ENCODE measurements at places on chromosomes 1 and 21.

DNA sequence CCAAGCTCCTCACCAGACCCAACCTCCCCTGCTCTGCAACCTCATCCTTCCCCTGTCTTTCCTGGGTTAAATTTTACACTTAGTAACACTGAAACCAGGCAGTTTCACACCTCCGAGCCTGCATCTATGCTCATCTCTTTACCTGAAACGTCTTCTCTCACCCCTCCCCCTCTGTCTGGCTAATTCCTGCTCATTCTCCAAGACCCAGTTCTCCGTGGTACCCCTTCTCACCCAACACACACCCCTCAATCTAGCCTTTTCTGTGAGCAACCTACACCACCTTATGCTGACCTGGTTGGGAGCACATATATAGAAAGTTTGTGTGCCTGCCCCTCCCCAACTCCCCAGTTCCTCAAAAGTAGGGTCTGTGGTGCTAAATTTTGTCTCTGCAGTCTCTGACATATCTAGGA lies 3.7 kb upstream of the KIAA1614 start:
- DNase-seq = no peak

DNA sequence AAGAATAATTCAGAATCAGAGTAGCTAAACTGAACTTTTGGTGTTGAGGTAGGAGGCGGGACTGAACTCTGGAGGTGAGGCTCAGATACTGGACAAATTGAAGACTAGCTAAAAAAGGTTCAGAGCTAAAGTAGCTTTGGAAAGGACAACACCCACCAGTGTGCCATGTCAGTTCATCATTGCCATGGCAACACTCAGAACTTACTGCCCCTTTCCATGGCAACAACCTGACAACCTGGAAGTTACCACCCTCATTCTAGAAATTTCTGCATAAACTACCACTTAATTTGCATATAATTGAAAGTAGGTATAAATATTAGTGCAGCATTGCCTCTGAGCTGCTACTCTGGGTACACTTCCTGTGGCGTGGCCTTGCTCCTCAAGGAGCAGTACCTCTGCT lies 30.3 kb upstream of the POGK start:
- no peak for DNase-seq

- DNase-seq = no peak
Measured at GRCh38 chr1:207282058-207282457, 39.4 kb upstream of the CD55 start.

- no peak for DNase-seq
Measured at GRCh38 chr1:222053790-222054294, 312.0 kb upstream of the DUSP10 start.

DNA sequence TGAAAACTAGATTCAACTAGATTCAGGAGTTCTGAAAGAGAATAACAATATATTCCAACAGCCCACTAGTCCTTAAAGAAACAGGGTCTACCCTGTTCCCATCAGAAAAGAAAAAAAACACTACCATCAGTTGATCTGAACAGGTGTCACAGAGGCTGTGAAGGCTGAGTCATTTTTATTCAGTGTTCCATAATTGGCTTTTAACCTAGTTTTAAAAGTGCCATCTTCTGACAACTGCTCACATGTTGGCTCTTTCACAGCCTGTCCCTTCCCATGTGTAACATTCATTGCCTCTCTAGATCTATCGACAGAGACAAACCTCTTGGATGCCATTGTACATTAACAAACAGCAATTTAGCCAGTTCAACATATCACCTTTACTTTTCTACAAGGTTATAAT lies 243.7 kb downstream of the TBX15 start:
- no peak for DNase-seq

GRCh38 chr1:109897259-109897955 lies 13.2 kb upstream of the CSF1 start:
- no peak for DNase-seq

DNA sequence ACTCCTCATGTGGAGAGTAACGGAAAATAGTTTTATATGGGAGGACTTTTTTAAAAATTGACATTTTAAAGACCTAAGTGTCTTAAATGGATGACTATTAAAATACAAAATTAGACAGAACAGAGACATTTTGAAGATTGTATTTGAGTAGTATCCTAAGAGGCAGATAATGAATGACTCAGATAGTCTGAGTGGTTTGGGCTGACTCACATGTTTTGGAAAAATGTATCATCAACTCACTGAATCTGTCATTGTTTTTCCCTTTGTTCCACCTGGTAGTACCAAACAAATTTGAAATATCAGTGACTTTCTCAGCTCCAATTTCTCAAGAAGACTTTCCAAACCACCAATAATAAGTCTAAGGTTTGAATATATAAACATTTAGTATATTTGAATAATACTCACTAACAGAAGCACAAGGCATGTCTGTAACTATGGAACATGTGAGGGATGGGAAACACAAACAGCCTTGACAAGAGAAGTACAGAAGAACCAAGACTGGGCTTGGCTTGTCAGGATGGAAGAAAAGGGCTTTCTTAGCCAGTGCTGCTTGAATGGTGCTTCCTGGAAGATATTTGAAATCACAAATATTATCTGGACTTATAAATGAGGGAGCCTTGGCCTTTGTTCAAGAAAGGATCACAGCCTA lies 90.6 kb downstream of the SGIP1 start:
- DNase-seq = no peak

DNA sequence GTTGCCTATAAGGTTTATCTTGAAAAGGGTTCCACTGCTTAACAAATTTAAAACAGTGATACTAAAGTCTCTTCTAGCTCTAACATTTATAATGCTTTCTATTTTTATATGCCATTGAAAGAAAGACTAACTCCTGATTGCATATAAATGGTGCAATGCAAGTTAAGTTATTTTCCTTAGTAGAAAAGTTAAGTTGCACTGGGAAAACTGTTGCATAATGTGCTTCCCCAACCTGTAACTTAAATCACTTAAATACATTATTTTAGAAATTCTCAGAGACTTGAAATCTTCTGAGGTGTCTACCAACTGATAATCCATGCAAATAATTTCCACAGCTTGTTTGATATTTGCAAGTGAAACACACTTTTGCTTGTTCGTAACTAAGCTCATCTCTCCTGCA lies 175.0 kb upstream of the HMCN1 start:
- no peak for DNase-seq

DNA sequence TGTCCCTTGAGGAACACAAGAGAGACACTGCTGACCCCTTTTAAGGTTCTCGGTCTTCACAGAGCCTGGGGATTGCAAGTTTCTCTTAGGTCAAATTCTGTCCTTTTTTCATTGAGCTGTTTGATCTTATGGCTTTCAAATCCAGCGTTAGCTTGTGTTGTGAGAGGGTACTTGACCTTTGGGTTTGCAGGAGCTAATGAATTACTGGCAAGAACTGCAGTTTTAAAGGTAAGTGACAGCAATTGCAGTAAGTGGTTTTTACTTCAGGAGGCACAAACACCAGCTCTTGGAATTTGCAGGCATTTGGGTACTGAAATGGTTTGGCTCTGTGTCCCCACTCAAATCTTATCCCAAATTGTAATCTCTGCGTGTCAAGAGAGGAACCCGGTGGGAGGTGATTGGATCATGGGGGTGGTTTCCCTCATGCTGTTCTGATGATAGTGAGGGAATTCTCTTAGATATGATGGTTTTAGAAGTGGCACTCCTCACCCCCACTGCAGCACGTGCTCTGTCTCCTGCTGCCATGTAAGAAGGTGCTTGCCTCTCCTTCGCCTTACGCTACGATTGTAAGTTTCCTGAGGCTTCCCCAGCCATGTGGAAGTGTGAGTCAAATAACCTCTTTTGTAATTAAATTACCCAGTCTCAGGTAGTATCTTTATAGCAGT lies 134.5 kb upstream of the LYPLAL1 start:
- no peak for DNase-seq

- DNase-seq = no peak
Measured at GRCh38 chr1:53188099-53188498, 8.5 kb upstream of the CPT2 start.

GRCh38 chr1:88736633-88737248 lies 52.7 kb downstream of the PKN2 start:
- DNase-seq = no peak

- no peak for DNase-seq
Measured at GRCh38 chr1:99707535-99708142, 58.8 kb downstream of the FRRS1 start.

DNA sequence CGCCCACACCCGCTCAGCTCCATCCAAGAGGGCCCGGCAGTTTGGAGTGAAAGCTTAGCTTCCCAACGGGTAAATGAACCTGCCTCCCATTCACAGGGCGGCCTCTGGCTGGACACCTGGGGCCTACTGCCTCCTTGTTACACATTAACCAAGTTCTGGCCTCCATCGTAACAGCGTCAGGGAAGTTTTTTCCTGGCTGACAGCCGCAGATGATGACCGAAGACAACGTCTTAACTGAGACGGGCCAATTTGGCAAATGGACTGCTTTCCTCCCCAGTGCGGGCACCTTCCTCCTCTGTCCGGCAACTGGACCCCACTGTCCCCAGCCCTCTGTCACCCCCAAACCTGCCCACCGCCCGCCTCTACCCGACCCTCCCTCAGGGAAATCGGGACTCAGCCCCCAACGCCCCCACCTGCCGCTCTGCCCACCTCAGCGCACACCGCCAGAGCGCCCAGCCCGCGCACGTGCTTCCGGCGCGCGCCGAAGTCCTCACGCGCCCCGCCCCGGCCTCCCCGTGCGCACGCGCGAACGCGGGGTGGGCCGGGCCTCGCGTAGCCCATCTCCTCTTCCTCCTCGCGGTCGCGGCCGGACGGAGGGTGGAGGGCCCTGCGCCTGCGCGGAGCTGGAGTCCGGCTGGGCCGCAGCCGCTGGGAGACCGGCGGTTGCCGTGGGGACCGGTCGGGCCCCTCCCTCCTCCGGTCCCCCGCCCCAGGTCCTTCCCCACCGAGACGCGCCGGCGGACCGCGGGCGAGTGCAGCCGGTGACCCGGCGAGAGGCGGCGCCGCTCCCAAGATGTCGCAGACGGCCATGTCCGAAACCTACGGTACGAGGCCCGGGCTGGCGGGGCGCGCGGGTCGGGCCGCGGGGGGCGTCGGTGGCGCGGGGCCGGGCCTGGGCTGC lies at the start of gene RAB4A:
TSS of gene RAB4A (plus strand) at position 565 of the 901 bp plus-strand sequence. CDS start at position 794, 229 bp downstream.
- DNase-seq = peak; percentile 79

DNA sequence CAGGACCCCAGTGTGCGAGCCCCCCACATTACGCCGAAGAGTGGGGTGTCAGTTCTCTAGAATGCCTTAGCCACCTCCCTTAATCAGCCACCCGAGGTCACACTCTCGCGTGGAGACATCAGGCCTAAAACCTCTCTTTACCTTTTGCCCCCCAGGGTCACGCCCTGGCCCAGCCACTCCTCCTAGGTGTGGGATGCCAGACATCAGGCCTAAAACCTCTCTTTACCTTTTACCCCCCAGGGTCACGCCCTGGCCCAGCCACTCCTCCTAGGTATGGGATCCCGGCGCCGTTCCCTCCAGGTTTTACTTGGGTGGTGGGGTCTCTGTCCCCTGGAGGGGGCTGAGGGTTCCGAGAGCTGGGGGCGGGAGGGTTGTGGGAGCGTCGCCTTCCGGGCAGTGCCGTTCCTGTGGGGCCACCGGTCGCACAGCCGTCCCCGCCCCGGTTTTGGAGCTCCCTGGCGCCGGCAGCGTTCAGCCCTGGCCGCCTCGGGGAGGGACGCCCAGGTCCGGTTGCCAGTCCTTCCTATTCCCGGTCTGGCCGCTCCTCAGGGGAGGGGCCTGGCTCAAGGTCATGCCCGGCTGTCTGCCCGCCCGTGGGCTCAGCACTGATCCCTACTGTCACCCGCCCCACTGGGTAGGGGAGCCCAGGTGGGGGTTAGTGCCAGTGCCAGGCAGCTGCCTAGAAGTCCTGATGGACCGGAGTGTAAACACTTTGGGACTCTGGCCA lies 882 bp downstream of the VPS13D start:
- DNase-seq = no peak

GRCh38 chr1:51238034-51238403 lies 1.9 kb downstream of the RNF11 start:
- no peak for DNase-seq

- no peak for DNase-seq
Measured at GRCh38 chr1:33986390-33987095, 122.7 kb downstream of the HMGB4 start.

- DNase-seq = no peak
Measured at GRCh38 chr1:56872597-56872996, 18.0 kb downstream of the C8A start.

GRCh38 chr1:24052220-24052619 lies 59.7 kb downstream of the MYOM3 start:
- DNase-seq = no peak

DNA sequence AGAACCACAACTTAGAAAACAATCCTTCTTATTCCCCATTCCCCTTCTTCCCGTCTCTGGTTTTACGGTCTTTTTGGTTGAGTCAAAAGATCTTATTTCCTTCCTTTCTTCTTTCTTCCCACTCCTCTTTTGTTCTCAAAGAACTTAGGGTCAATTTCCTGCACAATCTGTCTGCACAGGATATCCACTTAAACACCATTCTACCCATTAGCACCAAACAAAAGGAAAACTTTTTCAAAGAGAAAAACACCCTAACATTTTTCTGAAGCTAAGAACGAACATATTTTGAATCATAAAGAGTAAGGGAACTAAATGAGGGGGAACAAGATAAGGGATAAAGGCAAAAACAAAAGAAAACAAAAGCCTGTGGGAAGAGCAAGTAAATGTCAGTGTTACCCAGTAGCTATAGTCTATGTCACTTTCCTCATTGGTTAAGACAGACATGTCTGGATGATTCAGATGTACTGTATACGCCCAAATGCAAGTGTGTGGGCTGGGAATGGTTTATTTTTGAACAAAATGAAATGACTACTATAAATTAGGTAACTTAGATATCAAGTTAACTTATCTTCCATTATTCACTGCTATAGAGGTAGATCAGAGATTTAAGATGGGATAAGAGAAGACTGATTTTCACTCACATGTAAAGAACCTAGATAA lies 59.9 kb downstream of the TOR3A start:
- DNase-seq = no peak

- no peak for DNase-seq
Measured at GRCh38 chr1:108712606-108713150, at the start of gene FNDC7. TSS of gene FNDC7 (plus strand) at chr1:108712908. CDS start at chr1:108712934, 26 bp downstream.

DNA sequence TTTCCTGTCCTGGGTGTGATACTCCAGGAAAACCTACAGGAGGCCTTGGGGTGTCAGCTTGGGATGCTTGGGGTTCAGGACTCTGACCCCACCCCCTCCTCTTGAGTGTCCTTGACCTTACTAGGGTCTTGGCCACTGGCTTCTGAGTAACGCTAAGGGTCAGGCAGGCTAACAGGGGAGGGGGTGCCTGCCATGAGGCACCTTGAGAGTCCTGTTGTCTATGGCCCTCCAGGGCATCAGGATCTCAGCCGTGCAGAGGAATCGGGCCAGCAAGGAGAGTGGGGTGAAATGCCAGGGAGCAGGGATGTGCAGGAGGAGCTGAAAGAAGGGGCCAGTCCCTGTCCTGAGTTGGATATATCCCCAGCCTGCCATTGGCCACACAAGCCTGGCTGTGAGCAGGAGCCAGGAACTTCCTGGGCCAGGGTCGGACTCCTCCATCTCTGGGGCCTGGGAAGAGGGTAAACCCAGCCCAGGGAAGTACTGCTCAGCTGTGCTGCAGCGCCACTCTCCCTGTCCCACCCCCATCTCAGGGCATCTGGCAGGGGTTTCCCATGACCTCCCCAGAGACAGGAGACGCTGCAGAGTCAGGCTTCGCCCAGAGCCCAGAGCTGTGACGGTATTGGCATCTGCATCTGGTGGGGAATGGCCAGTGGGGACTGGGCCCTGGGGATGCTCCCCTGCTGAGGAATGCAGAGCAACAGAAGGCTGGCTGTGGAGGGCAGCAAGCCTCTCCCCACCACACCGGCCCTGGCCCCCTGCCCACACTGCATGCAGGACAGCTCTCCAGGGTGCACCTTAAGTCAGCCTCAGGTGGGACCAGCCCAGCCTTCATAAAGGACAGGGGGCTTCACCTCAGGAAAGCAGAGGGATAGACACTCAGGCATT lies 6.3 kb downstream of the KIF21B start:
- peak; percentile 33 for DNase-seq

Data from C1 segment of cervical spinal cord (tissue), 14 donors.